HS-27A (cell line): ENCODE measurements at places on chromosomes 3 and 15.
A peak's percentile ranks its signal among the peaks of the same experiment; 100 is the strongest.

GRCh38 chr15:82892573-82892972, 59.9 kb downstream of the HOMER2 start:
- DNase-seq, result no peak

DNA sequence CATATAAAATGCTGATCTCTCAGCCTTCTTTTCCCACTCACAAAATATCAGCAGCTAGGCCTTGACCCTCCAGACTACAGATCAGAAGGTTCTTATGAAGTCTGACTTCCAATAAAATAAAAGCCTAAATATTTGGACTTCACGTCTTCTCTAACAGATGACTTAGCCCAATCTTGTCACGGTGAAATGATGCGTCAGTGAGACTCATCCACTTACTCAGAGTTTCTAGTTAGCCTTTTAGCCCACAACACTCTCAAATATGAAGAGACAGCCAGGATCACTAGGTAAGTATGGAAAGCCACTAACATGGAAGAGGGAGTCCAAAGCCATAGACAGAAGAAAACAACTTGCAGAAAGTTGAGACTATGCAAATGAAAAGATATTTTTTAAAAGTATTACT, 601.2 kb downstream of the PYDC2 start:
- DNase-seq, result no peak

DNA sequence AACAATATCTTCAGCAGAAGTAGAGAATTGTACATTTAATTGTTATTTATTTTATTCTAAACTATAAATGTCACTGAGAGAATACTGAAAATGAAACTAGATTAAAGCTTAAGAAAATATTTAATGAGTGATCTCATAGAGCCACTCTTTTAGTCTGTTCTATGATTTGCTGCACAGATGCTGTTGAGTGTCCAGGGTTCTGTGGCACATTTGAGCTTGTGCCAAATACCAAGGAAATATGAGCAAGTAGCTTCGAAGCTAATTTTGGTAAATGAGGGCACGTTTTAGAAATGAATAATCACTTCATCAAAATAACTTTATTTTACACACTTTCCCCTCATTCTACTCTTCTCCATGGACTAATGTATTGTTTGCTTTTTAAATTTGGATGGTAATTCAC, 53.6 kb upstream of the THRB start:
- no peak for DNase-seq

DNA sequence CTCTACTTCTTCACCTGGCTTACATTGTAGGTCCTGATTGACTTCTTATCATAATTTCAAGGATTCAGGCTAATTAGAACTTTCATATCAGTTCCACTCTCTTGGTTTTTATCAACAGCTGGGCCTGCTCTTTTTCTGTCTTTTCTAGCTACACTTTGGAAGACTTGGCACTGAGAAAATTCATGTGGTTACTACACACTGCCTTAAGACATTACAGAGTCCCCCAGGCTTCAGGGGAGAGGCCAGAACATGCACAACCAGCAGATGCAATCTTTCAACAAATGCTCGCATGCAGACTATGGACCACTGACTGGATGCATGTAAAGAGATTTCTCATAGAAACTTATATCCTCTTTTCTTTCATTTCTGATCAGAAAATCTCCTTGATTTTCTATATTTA, 423.5 kb downstream of the TUSC7 start:
- no peak for DNase-seq

GRCh38 chr3:7328339-7328738, 467.4 kb downstream of the GRM7 start:
- DNase-seq, result no peak

- DNase-seq, result no peak
These were observed 54.1 kb upstream of the TIPARP start for GRCh38 chr3:156620260-156620659.

DNA sequence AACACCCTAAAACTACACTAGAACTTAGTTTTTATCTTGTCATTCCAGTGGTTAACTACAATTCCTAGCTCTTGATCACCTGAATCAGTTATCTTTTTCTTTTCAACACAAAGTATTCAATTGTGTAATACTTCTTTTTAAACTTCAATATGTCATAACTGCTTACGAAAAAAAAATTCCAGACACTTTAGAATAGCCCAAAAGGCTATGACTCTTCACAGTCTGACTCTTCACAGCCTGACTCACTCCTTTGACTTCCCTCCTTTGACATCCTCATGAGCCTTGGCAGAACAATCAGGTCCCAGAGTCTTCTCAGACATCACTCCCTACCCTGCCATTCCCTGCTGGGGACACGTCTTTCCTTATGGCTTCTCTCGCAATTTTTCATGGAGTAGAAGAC, 727.1 kb downstream of the ROBO1 start:
- no peak for DNase-seq

DNA sequence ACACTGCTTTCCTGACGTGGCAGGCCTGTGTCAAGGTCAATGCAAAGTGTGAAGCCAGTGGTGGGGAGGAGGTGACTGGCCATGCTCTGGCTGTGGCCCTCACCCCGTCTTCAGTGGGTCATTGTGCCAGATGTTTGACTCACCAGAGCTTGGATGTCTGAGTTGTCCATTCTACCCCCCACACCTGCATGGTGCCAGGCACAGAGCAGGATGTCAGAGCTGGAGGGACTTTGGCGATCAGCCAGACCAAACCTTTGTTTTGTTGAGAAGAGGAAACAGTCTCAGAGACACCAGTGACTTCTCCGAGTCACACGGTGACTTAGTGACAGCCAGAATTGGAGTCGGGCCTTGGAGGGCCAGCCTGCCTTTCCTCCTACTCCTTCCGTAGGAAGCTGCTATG, 49.5 kb downstream of the SMAD6 start:
- DNase-seq, result no peak

GRCh38 chr3:112334691-112335433, 1.9 kb downstream of the CD200 start:
- no peak for DNase-seq

DNA sequence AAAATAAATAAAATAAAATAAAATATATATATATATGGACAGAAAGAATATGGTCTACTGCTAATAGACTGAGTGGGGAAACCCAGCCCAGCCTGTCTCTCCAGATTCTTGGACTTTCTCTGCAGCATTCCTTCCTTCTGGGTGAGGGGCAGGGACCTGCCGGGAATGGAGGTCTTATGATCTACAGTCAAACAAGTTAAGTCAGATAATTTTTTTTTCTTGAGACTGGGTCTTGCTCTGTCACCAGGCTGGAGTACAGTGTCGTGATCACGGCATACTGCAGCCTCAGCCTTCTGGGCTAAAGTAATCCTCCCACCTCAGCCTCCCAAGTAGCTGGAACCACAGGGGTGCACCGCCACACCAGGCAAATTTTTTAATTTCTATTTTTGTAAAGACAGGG, 33.5 kb upstream of the ZNF774 start:
- DNase-seq, result no peak

DNA sequence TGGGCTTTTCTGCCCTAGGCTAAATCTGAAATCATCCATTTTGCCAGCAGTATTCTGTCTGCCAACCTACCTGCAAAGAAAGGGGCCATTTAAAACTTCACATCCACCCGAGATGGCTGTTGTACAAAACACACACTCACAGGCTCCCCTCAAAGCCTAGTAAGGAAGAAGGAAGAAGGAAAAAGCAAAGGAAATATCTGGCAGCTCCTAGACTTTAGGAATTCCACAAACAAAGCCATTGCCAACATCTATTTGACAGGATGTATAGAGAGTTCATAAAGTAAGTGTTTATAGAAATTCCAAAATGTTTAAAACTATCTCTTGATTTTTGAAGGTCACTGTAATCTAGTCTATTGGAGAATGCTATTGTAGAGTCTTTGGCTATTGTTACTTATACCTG, 91.9 kb upstream of the THBS1 start:
- DNase-seq, result no peak

- DNase-seq, result no peak
These were observed 55.5 kb downstream of the FNDC3B start for GRCh38 chr3:172094621-172095557.

DNA sequence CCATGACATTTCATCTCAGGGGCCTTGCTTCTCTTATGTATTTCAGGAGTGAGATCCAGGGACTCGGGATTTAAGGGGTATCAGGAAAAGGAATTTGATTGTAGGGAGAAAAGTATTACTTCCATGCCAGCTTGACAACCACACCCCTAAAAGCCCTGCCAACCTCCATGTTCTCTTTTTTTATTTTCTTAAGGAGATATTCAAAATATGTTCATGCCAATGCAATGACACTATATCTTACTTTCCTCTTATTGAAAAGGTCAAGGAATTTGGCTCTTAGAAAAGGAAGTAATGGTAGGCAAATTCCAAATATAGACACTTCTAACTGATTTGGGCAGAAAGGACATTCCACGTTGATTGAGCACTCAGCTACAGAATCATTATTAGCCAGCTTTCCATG, 407.5 kb upstream of the NECTIN3 start:
- DNase-seq, result peak; percentile 91

DNA sequence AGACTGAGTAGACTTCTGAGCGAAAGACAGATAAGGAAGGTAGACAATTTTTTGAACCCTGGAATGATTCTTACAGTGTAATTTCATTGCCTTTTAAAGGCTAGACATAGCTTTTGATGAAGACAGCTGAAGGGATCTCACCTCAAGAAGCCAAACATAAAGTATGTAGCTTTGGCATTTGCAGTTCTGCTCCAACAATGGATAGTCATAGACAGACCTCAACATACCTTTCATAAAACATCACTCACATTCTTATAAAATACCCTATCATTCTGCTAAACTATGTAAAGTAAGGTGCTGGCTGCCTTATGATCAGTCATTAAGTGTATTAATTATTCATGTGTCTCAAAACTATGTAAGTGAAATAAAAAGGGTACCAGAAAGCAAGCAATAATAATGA, 70.0 kb downstream of the UBE3A start:
- DNase-seq, result no peak

DNA sequence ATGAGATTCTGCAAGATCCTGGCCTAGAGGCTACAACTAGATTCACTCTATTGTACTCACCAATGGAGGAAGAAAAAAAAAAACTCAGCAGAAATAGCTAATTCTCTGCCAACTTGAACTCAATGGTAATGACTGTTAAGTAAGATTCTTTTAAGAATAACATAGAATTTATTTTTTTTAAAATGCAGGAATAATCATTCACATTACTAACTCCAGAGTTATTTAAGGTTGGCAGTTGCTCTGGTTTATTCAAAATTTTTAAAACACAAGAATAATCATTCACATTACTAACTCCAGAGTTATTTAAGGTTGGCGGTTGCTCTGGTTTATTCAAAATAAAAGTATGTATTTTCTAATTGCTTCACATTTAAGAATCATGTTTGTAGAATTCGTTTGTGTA, 1071.9 kb downstream of the IGSF11 start:
- DNase-seq, result peak; percentile 4

DNA sequence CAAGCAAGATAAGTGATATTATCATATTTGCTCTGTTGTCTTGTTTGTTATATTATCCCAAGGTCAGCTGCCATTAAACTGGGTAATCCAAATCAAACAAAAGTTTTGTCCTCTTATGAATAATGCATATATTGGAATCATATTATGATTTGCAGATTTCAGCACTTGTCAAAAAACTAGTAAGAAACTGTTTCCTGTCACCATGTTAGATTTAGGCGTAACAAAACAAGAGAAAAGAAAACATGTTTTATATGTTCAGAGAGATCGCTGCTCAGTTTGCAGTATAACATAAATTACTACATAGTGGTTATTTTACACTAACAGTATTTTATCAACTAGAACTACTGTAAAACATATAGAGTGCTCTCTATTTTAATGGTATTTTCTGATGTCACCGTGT, 123.4 kb upstream of the ICE2 start:
- no peak for DNase-seq

DNA sequence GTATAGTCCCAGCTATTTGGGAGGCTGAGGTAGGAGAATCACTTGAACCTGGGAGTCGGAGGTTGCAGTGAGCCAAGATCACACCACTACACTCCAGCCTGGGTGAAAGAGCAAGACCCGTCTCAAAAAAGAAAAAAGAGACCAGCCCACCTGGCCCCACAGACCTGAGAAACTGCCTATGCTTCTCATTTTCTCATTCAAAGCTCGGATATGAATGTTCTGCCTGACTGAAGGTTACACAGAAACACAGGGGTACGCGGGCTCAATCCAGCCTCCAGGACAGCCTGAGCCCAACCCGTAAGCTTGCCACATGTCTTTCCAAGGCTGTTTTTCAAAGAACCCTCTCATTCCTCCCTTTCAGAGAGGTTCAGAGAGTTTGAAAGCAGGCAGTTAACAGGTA, 9.7 kb upstream of the LRRC15 start:
- no peak for DNase-seq

DNA sequence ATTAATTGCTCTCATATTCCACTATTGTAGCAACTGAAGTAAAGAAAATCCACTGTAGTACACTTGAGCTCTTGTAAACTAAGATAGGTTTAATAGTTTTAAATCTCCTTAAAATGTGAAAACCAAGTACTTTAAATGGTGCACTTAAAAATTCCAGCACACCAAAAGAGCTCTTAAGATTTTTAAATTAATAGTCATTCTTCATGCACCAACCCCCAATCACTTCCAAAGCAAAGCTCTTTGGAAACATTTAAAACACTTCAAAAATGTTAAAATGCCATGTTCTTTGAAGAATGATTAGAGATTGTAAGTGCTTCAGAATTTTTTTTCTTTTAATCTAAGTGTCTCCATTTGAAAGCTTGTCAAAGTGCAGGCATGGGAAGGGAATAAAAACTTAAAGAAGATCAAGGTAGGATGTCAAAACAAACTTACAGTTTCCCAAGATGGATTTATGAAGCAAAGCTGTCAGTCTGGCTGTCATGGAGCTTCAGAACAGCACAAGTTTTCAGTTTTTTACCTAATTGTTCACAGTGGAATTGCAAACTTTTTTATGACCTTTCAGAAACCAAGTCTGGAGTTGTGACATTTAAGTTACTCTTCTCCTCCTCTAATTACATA, 84.3 kb downstream of the ARPP21 start:
- DNase-seq, result no peak

DNA sequence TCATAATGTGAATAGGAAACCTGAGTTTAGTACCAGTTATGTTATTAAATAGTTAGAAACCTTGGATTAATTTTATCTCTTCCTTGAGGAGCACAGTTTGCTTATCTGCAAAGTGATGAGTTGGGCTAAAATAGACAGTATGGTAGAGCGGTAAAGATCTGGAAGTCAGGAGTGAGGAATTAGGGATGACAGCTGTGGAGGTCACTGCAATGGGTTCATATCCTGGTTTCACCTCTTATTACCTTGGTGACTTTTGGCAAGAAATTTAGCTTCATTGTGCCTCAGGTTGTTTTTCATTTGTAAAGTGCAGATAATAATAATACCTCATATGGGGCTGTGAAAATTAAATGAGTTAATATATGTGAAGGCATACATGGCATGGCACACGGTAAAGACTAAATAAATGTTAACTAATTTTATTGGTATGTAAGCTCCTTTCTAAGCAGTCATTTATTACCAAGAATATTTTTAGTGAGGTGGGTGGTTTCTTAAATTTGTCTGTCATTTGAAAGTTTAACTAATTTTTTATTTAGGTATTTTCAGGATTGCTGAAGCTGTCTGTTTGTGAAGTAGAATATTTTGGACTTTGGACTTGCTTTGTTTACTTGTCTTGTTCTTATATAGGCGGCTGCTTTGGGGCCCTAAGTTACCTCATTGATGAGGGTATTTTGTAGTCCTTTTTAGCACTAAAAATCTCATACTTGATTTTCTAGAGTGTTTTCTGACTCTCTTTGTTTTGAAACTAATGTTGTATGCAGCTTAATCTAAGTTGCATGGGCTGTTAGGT, 41.8 kb downstream of the SLMAP start:
- DNase-seq, result no peak

GRCh38 chr3:59438492-59438891, 388.7 kb upstream of the CFAP20DC start:
- DNase-seq, result no peak

GRCh38 chr15:49678655-49679054, 57.8 kb downstream of the DTWD1 start:
- DNase-seq, result no peak

GRCh38 chr3:60125686-60126085, 1075.9 kb upstream of the CFAP20DC start:
- DNase-seq, result no peak
